ENCODE measurements at places on chromosomes 5 and 9.

GRCh38 chr5:102755686-102756371, 724 bp downstream of the PAM start:
- peak; percentile 46 for DNase-seq

- DNase-seq, result no peak
Observed at GRCh38 chr5:38466424-38467189, 89.8 kb downstream of the LIFR start.

DNA sequence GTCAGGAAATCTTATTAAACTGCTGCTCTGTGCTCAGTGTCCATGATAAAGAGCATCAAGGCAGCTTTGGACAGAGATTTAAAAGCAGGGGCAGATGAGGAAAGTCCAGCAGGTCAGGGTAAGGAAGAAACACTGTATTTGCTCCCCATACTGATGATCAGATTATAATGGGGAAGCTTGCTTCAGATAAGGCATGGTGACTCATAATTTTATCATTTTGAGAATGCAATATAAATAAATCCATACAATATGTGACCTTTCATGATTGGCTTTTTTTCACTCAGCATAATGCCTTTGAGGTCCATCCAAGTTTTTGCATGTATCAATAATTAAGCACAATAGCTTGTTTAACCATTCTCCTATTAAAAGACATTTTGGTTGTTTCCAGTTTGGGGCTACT, 48.1 kb upstream of the LHFPL2 start:
- DNase-seq, result no peak

- no peak for DNase-seq
Observed at GRCh38 chr5:118060833-118061232, 927.5 kb downstream of the DTWD2 start.

DNA sequence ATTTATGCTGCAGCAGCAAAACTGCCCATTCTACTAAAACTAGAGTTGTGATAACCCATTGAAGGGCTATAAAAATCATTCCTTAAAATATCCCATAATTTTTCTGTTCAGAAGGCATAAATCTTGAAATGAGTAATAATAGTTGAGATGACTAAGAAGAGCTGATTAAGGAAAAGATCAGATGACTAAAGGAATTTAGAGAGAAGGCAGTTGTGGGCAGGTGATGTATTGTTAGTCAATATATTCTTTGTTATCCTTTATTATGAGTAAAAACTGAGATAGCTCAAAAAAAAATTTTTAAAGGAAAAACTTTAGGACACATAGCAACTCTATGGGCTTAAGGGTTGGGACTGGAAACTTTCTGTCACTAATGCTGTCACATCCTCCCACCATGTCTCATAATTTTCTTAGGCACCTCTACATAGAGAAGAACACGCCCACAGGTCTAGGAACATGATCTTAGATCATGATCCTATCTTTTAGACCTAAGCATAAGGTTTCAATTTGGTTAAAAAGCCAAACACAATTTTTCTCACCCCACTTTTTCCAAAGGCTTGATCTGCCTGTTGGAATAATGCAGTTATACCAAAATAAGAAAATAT, 597.5 kb upstream of the MEF2C start:
- DNase-seq, result no peak

- no peak for DNase-seq
Observed at GRCh38 chr5:36733183-36733582, 126.8 kb downstream of the SLC1A3 start.

DNA sequence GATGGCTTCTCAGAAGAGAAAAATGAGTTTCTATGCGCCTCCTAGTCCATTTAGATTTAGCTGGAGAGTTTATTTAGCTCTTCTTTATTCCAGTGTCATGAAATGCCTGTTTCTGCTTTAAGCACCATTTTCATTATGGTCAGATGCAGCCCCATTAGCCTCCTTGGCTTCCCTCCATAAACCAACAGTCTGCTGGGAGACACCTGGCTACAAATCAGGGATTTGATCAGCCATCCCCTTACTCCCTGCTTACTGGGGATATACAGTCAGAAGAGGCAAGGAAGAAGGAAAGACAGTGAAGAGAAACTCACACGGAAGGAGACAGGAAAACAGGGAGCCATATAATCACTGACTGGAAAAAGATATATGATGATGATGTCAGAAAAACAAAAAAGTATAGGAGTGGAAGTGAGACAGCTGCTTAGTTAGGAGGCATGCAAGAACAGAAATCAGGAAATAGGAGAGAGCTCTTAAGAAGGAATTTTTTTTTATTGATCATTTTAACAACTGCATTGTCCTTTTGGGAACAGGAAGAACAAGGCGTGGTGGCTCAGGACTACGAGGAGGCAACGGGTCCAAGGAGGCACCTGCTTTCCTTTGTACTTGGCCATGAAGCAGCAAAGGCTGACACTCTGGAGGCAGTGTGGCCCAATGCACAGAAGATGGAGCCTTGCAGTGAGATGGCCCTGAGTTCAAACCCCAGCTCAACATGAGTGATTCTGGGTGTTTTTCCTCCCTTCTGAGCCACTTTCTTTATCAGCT, 56.1 kb downstream of the MED27 start:
- no peak for DNase-seq

- DNase-seq, result no peak
Observed at GRCh38 chr5:29061381-29061780, 2023.0 kb upstream of the CDH9 start.

GRCh38 chr9:14838701-14839100, 71.5 kb downstream of the FREM1 start:
- no peak for DNase-seq

GRCh38 chr5:39014561-39014960, 59.6 kb downstream of the RICTOR start:
- no peak for DNase-seq

DNA sequence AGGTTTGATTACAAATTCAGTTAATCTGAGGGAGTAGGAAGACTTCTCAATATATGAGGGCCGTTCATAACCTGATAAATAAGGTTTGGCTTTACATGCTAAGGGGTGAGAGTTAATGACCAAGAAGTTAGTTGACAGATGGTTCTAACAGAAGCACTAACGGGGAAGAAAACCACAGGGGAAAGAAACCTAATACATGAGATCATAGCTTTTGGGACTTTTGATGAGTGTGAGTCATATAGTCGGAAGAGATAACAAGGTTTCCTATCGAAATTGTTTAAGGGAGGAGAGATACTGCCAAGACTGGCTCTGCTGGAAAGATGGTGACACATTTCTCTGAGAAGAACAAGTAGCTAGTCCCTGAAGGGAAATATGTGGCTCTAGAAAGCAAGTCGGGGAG, 140.1 kb downstream of the COX7C start:
- DNase-seq, result no peak

DNA sequence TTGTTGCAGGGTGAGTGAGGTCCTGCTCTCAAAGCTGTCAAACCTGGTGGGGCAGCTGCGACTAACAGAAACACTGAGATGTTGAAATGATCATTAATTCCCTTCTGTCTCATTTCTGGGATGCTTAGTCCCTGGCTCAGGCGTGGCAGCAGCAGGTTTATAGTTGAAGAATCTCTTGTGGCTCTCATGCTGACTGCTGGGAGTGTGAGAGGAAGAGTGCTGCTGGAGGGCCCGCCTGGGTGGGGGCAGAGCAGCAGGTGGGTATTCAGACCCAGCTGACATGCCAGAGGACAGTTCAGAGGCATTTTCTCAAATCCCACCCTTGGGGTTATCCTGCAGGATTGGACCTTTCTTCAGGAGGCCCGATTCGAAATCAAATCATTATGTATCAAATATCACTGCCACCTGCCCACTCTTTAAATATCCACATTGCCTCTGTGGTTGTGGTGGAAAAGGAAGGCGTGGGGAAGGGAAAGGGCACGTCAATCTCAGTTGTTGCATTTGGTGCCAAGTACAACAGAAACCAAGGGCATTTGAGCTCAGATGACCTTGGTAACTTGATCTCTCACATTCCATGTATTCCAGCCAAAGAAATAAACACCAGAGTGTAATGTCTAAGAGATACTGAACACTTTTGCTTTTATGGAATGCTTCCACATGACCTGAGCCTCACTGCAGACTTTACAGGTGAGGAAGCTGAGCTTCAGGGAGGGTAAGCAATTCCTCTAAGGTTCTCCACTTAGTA, 224.3 kb downstream of the AOPEP start:
- DNase-seq, result no peak

DNA sequence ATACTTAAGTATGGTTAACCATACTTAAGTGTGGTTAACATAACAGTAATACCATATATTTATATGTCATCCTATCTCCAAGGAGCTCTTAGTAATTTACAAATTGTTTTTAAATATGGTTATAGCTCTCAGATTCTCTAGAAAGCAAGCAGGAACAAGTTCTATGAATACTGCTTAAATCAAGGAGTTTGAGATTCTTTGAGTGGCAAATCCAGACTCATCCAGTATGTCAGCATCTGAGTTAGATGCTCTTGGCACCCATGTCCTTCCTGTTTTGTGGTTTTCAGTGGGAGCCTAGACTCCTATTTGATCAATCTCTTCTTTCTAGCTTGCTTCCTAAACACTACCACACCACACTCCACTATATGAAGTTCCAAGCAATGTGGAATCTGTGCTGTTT, 114.7 kb upstream of the GDNF start:
- DNase-seq, result no peak

DNA sequence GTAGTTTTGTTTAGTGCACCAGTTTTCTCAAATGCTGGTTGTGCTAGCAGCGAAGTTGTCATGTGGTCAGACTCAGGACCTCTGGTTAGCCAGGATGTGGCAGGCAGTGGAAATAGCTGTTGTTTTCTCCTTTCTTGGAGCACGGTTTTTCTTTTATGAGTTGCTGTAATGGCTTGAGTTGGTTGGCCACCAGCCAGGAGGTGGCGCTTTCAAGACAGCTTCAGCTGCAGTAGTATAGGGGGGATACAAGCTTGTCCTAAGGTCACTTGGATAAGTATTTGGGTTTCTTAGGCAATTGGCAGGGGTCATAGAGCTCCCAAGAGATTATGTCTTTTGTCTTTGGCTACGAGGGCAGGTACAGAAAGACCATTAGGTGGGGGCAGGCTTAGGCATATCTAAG, 274.2 kb upstream of the TARS1 start:
- no peak for DNase-seq

DNA sequence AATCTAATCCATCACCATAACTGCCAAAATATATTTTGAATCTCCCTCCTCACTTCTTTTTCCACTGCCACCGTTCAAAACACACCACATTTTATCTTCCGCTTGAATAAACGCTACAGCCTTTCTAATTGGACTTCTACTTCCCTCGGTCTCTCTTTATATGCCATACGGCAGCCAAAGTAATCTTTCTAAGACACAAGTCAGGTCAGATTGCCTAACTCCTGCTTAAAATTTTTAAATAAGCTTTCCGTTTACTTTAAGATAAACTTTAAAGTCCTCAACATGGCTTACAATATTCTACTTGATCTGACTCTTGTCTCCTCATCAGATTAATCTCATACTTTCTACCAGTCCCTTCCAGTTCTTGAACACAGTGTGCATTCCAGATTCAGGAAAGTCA, 9.7 kb downstream of the AFF4 start:
- DNase-seq, result no peak

- DNase-seq, result no peak
Observed at GRCh38 chr5:178202541-178202940, 1.8 kb upstream of the HNRNPAB start.

GRCh38 chr9:36543916-36544315, 28.8 kb upstream of the MELK start:
- no peak for DNase-seq

Measured in CD4-positive, alpha-beta T cell (primary cell).